ENCODE measurements at places on chromosomes 13 and 19. TPM values are rescaled to one million over a fixed set of nuclear protein-coding genes. Genes with fewer than 3 reads are reported as not detected.
A peak's percentile ranks its signal among the peaks of the same experiment; 100 is the strongest.

The LYPD3 gene
- 4.0 TPM for total RNA-seq

DNA sequence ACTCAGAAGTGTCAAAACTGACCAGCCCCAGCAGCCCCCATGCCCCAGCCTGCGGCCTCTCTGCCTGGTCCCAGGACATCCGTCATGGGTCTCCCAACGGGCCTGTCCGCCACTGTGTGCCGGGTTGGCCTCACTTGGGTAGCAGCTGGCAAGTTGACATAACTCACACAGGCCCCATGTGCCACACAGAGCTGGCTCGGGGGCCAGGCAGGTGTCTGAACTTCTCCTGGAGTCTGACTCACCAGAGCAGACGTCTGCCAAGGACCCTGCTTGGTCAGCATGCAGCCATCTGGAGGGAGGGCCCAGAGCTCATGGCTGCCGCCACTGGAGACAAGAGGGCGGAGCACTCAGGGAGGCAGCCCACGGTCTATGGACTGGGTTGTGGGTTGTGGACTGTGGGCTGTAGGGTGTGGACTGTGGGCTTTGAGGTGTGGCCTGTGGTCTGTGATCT lies 32.0 kb upstream of the TMEM255B start:
- ATAC-seq: no peak

GRCh38 chr19:46423188-46423587 lies 5.5 kb downstream of the PNMA8C start:
- no peak for ATAC-seq

- no peak for ATAC-seq
These were observed 147.6 kb upstream of the RXFP2 start for GRCh38 chr13:31591642-31592233.

DNA sequence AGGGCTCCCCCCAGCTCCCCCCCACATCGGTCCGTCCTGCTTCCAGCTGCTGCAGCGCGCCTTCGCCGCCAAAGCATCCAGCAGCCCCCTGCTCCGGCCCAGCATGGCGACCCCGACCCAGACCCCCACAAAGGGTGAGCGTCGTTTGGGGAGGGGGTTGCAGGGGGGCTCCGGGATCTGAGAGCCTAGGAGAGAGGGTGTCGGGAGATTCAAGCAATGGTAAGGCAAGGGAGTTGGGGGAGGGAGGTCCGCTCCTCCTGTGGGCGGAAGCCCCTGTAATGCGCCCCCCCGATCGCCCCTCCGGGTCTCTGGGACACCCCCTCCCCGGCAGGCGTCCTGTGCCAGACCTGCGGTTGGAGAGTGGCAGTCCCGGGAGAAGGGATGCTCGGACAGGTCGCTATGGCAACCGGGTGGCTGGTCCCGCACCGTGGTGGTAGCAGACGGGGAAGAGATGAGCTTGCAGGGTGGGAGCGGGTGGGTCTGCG lies at the start of gene FXYD7:
FXYD7 (plus strand) TSS at position 25 of the 485 bp plus-strand sequence; CDS start at position 104, 79 bp downstream.
- no peak for ATAC-seq

The GARIN5B gene
- not detected for total RNA-seq

The GGACT gene
- total RNA-seq: 0.74 TPM

The MCEMP1 gene
- 0.67 TPM for total RNA-seq

DNA sequence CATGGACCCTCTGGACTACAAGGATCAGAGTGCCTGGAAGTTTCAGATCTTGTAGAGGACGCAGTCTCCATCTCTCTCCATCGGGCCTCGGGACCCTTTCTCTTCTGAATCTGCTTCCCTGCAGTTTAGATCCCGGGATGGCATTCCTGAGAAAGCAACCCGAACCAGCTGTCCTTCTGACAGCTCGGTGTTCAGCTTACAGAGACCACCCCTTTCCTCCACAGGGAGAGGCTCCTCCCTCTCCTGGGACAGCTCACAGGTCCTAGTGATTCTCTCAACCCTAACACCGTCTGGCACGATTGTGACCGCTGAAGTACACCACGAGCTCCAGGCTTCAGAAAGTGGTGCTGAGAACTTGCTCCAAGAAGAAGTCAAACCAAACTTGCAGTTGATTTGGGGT lies 18.2 kb downstream of the CRX start:
- ATAC-seq: no peak

The ZSWIM4 gene
- 3.9 TPM for total RNA-seq

- ATAC-seq: no peak
These were observed 121.9 kb upstream of the TSC22D1 start for GRCh38 chr13:44698066-44698465.

GRCh38 chr19:50815439-50815838 lies 8.1 kb downstream of the KLK1 start:
- no peak for ATAC-seq

GRCh38 chr13:27794368-27794691 lies 2.0 kb downstream of the GSX1 start:
- ATAC-seq: no peak

The KLK7 gene
- total RNA-seq: 0.31 TPM

The C19orf85 gene
- not detected for total RNA-seq

GRCh38 chr19:10670876-10671804 lies 17.0 kb downstream of the ILF3 start:
- ATAC-seq: no peak

DNA sequence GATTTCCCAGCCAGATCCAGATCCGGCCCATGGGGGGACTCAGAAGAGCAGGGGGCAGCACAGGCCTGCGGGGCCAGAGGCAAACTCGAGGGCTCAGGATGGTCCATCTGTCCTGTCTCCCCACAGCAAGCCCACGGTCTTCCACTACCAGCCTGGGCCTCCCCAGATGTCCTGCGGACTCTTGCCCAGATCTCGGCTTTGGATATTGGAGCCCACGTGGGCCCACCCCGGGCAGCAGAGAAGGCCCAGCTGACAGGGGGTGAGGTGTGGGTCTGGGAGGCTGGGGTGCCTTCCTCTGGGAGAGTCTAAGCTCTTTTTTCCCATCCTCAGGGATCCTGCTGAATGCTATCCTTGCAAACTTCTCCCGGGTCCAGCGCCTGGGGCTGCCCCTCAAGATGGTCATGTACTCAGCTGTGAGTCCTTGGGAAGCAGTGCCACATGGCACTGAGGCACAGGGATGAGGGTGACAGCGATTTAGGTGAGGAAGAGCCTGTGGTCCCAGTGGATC lies 3.4 kb downstream of the ACP4 start:
- no peak for ATAC-seq

- no peak for ATAC-seq
These were observed 69.2 kb upstream of the KCTD15 start for GRCh38 chr19:33727331-33727998.

- ATAC-seq: no peak
These were observed 54.6 kb upstream of the FAM124A start for GRCh38 chr13:51167393-51168191.

GRCh38 chr13:75788481-75788981 lies 152.4 kb downstream of the LMO7 start:
- no peak for ATAC-seq

GRCh38 chr19:19750842-19751790 lies 18.2 kb upstream of the ZNF14 start:
- no peak for ATAC-seq

DNA sequence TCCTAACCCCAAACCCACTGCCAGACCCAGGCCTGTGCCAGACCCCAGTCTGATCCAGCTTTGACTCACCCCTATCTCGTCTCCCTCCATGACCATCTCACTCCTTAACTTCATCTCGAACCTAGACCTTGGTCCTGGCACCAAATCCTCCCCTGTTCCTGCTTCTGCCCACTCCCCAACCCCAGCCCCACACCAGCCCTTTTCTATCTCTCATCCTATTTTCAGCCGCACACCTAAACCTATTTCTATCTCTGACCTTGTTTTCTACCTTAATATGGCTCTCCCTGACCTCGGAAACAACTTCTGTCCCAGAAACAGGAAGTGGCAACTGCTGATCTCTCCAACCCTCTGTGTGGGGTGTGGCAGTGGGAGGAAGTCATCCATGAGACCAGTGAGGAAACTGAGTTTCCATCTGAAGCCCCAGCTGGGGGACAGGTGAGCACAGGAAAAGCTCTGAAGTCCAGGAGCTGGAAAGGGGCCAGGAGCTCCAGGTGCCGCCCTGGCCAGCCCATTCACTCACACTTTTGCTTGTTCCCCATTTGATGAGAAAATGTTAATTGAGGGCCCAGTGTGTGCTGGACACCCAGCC lies 13.7 kb downstream of the PTH2 start:
- no peak for ATAC-seq

- peak; percentile 57 for ATAC-seq
These were observed 29.1 kb downstream of the SHISA2 start for GRCh38 chr13:26022538-26023292.

The ZNF541 gene
- total RNA-seq: 0.05 TPM

The KRTDAP gene
- total RNA-seq: not detected

DNA sequence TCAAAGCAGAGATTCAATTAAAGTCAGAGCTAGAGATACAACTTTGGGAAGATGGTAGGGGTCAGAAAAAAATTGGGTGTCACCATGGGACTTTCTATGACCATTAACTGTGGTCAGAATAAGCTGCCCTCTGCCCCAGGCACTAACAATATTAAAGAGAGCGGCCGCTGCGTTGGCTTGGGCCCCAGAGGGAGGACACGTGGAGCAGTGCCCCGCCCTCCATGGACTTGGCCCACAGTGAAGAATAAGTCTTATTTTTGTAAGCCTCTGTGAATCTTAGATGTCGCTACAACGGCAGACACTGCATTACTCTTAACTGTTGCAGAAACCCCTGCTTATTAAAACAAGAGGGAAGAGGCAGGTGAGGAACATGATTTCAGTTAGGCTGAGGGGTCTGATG lies 172.7 kb downstream of the UQCRFS1 start:
- ATAC-seq: no peak

The ZNF724 gene
- 0.69 TPM for total RNA-seq

GRCh38 chr13:52104624-52105023 lies 24.2 kb downstream of the NEK5 start:
- ATAC-seq: no peak

- no peak for ATAC-seq
These were observed 1.4 kb downstream of the FZR1 start for GRCh38 chr19:3507371-3508120.
